H7 (cell line): ENCODE measurements at places on chromosomes 2 and 18. TPM values are rescaled to one million over a fixed set of nuclear protein-coding genes. Genes with fewer than 3 reads are reported as not detected.

The ARHGAP28 gene
- total RNA-seq: 24.5 and 32.3 TPM in 2 replicates

DNA sequence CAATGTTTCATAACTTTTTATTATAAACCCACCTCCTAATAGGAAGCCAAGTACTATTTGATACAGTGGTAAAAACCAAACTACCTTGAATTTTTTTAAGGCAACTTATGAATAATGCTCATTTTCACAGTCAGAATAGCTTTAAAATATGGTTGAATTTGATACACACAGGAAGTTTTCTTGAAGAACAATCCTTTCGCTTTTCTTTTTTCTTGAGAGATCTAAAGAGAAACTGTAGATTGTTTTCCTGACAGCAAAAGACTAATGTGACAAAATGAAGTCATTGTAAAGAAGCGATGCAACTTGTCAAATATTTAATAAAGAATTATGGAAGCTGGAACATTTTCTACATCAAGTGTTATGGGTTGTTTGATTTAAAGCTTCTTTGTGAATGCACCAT is 227.7 kb downstream of the ALPK2 start:
- DNase-seq: no peak

- DNase-seq: no peak
Observed at GRCh38 chr2:7672685-7673071, 755.5 kb downstream of the RNF144A start.

GRCh38 chr2:175026385-175026784 is 21.2 kb upstream of the CHN1 start:
- no peak for DNase-seq
